CD4-positive, alpha-beta T cell treated with Interleukin-1 beta for 1 hour (primary cell): ENCODE measurements at places on chromosomes 3 and 15.

DNA sequence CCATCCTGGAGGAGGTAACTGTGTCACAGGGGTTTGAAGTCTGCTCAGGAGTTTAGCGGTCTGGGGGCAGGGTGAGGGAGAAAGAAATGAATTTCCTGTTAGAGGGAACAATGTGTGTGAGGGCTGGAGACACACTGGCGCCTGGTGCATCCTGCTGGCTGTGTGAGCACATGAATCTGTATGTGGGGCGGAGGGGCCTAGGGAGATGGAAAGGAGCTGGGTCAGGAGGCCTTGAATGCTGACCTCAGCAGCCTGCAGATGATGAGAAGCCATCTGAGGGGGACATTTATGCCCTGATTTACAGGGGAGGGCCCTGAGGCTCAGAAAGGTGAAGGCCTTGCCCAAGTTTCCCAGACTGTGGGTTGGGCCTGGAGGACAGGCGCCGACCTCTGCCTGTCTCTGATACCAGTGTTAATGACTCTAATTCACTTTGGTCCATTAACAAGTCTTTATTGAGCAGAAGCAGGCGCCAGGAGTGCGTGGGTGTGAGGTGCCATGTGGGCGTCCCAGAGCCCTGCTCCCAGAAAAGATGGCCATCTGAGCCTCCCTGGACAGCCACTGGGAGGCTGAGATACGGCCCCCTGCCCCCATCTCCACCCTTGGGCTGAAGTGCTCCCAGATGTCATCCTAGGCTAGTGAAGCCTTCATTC, 34.8 kb downstream of the LINGO1 start:
- DNase-seq, result no peak

DNA sequence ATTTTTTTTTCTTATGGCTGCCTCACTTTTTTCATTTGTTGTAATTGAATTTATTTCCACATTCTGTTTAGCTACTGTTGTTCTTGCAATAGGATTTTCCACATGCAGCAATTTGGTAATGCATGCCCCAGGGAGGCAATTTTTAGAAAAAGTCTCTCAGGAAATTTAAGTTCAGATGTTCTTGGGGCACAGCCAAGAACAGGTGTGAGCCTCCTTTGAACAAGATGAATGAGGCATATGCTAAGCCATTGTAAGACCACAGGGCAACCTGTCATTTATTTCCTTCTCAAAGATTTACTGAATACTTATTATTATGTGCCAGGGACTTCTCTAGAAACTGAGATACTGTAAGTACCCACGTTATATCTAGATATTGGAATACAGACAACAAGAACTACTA, 549.5 kb downstream of the DIPK2A start:
- DNase-seq, result no peak

DNA sequence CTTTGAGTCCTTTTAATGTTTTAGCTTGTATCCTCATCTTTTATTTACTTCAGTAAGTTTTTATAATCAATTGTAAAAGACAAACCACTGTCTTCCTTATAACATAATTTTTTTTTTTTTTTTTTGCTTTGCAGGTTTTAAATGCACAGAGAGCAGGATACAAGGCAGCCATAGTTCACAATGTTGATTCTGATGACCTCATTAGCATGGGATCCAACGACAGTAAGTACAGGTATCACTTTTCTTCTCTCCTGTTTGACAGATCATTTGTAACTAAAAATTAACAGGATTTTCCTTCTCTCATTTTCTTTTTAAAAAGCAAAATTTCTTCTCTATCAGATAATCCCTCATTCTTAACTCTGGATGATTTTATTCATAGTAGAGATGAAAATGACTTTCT, 75.4 kb downstream of the PFN2 start:
- DNase-seq, result no peak

DNA sequence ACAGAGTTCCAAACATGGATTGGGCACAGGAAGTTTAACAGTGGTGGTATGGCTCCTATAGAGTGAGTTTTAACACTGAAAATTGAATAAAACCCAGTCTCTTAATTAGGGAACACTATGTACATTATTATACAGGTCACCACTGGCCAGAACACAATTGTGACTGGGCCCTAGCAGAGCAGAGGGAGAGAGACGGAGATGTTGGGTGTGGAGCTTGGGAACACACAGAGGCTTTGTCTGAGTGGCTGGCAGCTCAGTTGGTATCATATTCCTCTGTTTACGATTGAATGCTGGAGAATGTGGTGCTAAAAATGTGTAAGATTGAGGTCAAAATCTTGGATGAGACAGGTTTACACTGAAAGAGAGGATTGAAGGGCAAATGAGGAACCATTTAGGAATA, 6.8 kb upstream of the MOBP start:
- DNase-seq, result no peak

DNA sequence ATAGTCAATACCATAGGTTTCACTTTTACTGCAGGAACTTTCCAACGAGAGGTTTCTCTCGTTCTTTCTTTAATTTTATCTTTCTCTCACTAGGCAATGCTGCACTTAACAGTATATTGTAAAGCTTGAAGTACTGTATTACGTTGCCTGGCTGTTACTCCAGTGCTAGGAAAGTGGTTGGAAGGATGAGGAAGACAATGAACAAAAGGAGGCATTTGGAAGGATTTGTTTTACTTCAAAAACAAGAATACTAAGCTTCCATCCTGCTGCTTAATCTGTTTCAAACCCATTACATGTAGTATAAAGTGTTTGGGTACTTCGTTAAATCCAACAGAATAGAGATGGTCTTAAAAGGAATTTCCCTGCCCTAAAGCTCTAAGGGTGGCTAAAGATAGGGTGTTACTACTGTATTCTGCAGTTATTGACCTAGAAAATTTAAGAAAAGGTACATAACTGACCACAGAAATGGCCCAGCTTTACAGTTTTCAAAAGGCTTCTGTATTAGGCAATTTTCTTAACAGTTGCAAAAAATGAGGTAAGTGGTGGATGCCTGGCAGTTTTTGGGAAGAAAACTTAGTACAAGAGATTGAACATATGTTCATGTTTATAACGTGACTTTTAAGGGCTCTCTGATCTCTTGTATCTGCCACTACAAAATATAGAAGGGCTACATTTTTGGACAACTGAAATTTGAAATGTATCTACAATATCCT, 785 bp upstream of the IFT57 start:
- no peak for DNase-seq
